ENCODE measurements at places on chromosomes 5 and 9. TPM values are rescaled to one million over a fixed set of nuclear protein-coding genes. Genes with fewer than 3 reads are reported as not detected.
A peak's percentile ranks its signal among the peaks of the same experiment; 100 is the strongest.

DNA sequence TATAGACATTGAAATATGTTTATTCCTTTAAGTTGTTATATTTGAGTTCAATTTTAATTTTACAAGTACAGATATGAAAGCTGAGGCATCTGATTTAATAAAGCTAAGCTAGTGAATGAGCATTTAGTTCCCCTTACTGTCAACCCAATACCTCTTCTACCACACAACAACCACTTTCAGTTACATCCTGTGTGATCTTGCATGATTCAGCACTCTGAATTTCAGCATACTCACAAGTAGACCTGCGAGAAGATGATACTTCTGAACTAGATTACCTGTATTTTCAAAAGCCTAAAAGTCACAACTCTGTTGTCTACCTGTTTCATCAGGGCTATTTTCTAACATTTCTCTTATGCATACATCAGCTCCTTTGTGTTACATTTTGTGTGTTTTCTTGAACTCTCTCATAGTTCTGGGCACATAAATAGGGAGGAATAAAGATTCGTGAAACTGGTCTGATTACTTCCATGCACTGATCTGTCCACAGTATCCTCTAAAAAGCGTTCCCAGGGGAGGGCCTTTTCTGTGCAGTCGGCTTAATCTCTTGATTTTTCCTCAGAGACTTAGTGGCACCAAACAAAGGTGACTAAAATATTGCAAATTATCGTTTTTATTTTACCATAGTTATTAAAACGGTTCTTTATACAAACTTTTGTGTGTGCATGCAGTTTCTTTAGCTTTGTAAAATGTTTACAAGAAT lies 2025.5 kb upstream of the NUDT12 start:
- H3K4me1 ChIP-seq: no peaks in the 10 kb centered on the region
- H3K4me3 ChIP-seq: no peak overlapping the region
- no peak for DNase-seq
- H3K27me3 ChIP-seq: no peaks in the 10 kb centered on the region

DNA sequence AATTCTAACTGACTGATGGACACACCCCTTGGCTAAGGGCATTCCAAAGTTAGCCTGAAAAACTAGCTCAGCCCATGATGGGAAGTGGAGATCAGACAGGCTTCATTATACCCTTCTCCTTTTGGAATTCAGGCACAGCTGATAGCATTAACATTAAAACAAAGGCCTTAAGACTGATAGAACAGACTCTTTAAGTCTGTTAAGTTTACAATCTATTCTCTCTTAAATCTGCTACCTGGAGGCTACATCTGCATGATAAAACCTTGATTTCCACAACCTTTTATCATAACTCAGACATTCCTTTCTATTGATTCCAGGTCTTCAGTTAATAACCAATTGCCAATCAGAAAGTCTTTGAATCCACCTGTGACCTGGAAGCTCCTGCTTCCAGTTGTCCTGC lies 281.4 kb downstream of the TUSC1 start:
- H3K36me3 ChIP-seq: 0 out of 2 replicates have a peak, but pooled peaks cover 3% of the 10 kb centered on the region
- H3K27me3 ChIP-seq: no peaks in the 10 kb centered on the region
- peak; percentile 71 for DNase-seq
- no peak overlapping the region for H3K4me3 ChIP-seq
- peak overlapping the region; percentile 93 for H3K27ac ChIP-seq
- peaks cover 22% of the 10 kb centered on the region for H3K4me1 ChIP-seq

DNA sequence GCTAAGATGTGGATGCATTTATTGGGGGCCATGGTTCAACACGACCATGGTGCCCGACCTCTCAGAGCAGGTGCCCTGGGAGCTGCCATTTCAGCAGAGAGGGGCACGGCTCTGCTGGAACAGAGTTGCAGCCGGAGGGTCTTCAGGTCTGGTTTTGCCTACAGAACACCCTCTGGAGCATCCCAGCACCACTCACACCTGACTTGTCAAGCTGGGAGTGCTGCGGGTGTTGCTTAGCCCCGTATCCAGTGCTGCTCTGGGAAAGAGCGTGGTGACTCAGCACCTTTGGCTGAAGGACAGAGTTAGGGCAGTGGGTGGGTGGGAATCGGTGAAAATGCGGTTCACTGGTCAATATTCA lies 36.5 kb upstream of the IRX4 start:
- no peak overlapping the region for H3K27ac ChIP-seq
- H3K36me3 ChIP-seq: no peaks in the 10 kb centered on the region
- H3K27me3 ChIP-seq: no peaks in the 10 kb centered on the region

- no peak overlapping the region for H3K4me3 ChIP-seq
- H3K36me3 ChIP-seq: no peaks in the 10 kb centered on the region
- no peak overlapping the region for H3K27ac ChIP-seq
- H3K4me1 ChIP-seq: peaks cover 4% of the 10 kb centered on the region
- H3K27me3 ChIP-seq: no peaks in the 10 kb centered on the region
These were observed 81.6 kb upstream of the NFIB start for GRCh38 chr9:14395317-14396082.

DNA sequence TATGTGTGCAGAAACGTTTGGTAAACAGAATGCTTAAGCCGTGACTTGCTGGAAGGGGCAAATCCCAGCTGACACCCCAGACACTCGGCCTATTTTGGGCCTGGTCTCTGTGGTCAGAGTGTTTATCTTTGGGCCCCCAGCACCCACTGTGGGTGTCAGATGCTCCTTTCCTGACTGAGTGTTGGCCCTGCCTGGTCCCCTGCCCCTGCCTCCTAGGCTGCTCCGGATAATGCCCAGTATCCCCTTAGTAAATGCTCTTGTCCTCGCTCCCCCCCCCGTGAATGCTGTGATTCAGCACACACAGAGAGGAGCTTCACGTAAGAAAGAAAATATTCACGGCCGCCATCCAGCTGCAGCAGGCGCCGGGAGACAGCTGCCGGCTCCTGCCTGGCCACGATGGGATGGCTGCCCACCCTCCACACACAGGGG lies 11.3 kb upstream of the ANGPTL2 start:
- peaks cover 29% of the 10 kb centered on the region for H3K4me1 ChIP-seq
- H3K27ac ChIP-seq: peak overlapping the region; percentile 63
- H3K4me3 ChIP-seq: no peak overlapping the region
- peak; percentile 44 for DNase-seq
- no peaks in the 10 kb centered on the region for H3K36me3 ChIP-seq

DNA sequence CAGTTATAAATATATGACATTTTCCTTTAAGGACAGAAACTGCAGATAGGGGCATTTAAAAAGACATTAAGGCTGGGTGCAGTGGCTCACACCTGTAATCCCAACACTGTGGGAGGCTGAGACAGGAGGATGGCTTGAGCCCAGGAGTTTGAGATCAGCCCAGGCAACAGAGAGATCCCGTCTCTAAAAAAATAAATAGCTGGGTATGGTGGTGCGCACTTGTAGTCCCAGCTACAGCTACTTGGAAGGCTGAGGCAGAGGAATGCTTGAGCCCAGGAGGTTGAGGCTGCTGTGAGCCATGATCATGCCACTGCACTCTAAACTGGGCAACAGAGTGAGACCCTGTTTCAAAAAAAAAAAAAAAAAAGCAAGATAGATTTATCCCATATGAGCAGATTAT lies 63.6 kb downstream of the CSNK1A1 start:
- H3K4me3 ChIP-seq: no peak overlapping the region
- H3K4me1 ChIP-seq: no peaks in the 10 kb centered on the region
- no peaks in the 10 kb centered on the region for H3K36me3 ChIP-seq
- H3K27me3 ChIP-seq: no peaks in the 10 kb centered on the region
- DNase-seq: no peak
- H3K27ac ChIP-seq: no peak overlapping the region

The SLC36A3 gene
- total RNA-seq: not detected

The CCDC192 gene
- total RNA-seq: 1.3 TPM
